Posterior vena cava (tissue), 2 donors: ENCODE measurements at places on chromosomes 7 and 10. TPM values are rescaled to one million over a fixed set of nuclear protein-coding genes. Genes with fewer than 3 reads are reported as not detected.

The FRAT1 gene
- 2.1 TPM for total RNA-seq

The CYP26C1 gene
- not detected for total RNA-seq

GRCh38 chr10:70162892-70163201, 7.5 kb downstream of the SAR1A start:
- no peak for DNase-seq

GRCh38 chr10:78752708-78753107, 316.1 kb upstream of the ZMIZ1 start:
- peak; percentile 72 for DNase-seq

DNA sequence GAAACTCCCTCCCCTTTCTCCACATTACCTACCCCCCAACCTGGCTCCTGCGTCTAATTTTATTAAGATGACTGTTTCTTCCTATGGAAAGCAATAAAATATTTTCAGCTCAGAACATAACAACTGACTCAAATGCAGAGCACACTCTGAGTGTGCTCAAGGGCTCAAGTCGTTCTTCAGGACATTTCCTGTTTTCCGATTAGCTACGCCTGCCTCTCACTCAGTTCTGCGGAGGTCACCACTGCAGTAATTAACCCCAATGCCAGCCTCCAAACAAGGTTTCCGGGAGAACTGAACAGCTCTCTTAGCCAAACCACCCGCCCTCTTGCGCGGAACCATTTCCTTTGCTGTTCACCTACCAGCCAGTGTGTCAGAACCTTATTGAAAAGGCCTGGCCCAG, 19.3 kb downstream of the MYOF start:
- DNase-seq: peak; percentile 85
